ENCODE measurements at places on chromosomes 5 and 9.

DNA sequence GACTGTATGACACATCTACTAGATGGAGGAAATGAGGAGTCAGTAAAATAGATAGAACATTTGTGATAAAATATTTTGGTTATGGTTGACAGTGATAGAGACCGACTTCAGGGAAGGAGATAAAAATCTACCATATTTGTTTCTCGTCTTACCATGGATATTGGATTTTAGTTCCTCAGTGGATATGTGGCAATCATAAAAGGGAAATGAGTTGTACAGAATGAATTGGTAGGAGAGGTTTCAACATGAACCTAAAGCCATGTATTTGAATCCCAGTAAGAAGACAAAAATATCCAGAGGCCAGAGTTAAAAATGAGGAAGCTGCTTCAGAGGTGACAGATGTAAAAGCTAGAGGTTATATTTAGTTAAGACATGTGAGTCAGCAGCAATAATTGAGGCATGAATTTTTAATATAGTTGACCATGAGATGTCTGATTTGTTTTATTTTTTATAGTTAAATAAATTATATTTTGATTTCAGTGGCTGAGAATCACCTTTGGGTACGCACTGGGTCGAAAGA, 480.4 kb upstream of the TUSC1 start:
- no peak for DNase-seq

- no peak for DNase-seq
These were observed 18.8 kb upstream of the ALDH1B1 start for GRCh38 chr9:38373679-38374078.

- no peak for DNase-seq
These were observed 43.8 kb upstream of the DAB2IP start for GRCh38 chr9:121607434-121608167.

DNA sequence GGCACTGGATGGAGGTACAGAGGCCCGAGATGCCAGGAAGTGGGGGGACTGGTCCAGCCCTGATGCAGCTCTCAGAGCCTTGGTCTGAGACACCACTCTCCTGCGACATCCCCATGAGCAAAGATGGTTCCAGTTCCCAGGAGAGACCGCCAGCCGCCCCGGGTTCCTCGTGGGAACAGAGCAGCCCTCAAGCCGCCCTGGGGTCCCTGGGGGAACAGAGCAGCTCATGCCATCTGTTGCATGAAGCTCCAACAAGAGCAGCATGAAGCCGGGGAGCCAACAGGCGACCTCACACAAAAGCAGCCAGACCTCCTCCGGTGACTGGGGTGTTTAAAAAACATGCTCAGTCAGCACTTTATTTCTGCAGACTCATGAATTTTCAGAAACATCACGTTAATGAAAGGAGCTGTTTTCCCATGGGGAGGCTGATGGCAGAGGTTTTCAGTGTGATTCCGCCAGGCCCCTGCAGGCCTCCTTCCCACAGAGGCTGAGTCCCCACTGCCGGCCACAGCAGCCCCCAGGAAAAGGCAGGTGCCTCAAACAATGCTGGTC, 6.2 kb downstream of the SLC6A18 start:
- no peak for DNase-seq

DNA sequence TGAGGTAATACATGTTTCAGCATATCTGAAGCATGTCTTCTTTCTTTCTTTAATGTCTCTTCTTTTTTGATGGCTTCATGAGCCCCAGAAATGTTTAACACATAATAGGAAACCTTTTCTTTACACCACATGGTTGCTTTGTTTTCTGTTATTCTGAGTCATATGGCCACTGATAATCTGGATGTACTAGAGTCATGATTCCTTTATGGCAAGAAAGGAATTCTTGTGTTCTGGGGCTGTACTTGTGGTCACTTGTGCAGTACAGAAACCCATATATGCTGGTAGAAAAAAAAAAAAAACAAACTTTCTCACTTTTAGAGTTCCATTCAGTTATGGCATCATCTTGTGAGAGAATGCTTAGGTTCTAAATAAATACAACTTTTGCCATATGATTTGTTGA, 1669.3 kb upstream of the CDH9 start:
- DNase-seq = no peak

DNA sequence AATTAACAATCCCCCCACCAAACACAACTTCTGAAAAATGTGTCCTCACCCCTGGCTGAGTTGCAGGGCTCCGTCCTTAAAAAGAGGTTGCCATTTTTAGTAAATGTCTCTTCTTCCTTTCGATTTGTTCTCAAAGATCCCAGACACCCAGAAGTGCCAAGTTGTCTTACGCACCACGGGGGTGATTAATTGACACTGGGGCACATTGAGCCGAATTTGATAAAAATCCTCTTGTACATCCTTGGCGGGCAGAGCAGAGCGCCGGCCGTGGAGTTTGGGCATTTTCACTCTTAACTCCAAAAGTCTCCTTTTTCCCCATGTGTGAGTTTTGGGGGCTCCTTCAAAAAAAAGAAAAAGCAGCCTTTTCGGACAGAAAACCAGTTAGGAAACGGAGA, 4.5 kb downstream of the LMX1B start:
- no peak for DNase-seq

DNA sequence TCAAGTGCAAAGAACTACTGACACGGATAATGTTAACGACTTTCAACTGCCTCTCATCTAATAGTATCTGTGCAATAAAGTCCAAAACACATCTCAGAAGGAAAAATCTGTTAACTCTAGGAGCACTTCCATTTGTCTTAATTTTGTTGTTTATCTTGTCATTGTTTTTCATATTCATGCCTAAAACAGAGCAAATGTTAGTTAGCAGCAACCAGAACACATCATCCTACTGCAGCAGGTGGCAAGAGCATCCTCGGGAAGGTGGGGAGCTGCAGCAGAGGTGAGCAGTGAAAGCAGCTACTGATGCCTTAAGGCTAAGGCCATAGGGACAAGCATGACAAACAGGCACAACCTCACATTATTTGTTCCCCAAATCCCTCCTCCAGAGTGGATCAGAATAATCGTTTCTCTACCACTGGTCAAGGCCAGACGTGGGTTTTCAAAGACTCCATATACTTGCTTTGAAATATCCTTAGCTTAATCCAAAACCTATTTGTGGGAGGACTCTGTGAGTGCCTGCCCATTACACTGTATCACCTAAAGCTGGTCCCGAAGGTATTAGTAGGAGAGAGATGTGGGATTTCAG, 1.0 kb downstream of the HMGCS1 start:
- DNase-seq = no peak

Measured in hematopoietic multipotent progenitor cell (in vitro differentiated cells).